ENCODE measurements at places on chromosomes 2 and 18.

DNA sequence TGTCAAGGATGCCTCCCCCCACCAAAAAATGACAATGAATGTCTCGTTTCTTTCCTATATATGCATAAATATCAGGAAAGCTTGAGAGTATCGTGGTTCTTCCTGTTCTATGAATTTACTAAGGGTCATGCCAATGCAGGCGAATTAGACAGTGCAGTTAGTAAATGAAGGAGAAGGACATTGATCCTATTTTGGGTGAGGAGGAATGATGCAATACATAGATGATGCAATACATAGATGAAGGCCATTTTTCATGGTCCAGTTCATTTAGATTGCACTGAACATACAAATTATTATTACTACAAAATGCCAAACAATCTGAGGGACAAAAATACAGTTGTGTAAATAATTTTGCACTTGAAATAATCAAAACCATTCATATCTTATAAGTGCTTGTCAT lies 1265.0 kb downstream of the LRP1B start:
- no peak for DNase-seq

- no peak for DNase-seq
Measured at GRCh38 chr2:235458839-235459273, 35.0 kb upstream of the AGAP1 start.

DNA sequence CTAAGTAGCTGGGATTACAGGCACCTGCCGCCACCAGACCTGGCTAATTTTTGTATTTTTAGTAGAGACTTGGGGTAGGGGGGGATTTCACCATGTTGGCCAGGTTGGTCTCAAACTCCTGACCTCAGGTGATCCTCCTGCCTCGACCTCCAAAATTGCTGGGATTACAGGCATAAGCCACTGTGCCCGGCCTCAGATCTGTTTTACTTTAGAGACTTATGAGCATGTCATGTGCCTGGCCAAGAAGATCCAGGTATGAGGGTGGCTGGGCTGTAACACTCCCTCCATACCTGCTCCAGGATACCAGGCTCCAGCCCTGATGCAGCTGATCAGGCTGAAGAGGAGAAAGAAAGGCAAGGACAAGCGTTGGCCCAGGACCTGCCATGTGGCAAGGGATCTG lies 125.0 kb downstream of the LPIN1 start:
- DNase-seq = no peak

GRCh38 chr2:125837128-125837527 lies 818.8 kb upstream of the GYPC start:
- DNase-seq = no peak

- no peak for DNase-seq
Measured at GRCh38 chr2:192298664-192299063, 103.9 kb upstream of the TMEFF2 start.

DNA sequence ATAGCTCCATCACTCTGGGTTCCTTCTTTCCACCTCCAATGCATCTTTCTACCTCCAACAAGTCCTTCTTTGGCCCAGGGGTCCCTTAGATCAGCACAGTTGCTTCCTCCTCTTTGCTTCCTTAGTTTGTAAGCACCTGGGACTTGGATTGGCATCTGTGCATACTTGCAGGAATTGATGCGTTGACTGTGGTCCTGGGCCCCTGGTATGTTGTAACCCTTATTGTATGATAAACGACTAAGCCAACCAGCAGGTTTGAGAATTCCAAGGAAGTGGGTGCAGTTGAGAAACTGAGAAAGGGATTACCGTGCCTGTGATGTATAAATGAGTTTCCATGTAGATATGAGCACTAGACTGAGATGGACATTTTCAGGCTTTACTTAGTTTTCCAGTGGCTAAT lies 55.9 kb downstream of the ARHGAP28 start:
- no peak for DNase-seq

- no peak for DNase-seq
Measured at GRCh38 chr2:157438863-157439823, 4.7 kb downstream of the CYTIP start.

DNA sequence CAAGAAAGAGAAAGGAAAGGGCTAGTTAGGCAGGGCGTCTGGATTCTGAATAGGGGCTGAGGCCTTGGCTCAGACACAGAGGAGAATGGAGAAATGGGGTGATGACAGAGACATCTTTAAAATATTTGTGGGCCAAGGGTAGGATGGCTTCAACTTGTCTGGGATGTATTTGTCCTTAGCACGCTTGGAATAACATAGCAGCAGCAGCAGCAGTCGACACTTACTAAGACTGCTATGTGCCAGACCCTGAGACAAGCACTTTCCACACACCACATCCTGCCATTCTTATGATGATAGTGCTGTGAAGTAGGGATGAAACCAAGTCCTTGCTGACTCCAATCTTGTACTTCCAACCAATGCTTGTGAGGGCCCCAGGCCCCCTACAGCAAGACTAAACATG lies 2.6 kb downstream of the IL1RL1 start:
- DNase-seq = no peak

DNA sequence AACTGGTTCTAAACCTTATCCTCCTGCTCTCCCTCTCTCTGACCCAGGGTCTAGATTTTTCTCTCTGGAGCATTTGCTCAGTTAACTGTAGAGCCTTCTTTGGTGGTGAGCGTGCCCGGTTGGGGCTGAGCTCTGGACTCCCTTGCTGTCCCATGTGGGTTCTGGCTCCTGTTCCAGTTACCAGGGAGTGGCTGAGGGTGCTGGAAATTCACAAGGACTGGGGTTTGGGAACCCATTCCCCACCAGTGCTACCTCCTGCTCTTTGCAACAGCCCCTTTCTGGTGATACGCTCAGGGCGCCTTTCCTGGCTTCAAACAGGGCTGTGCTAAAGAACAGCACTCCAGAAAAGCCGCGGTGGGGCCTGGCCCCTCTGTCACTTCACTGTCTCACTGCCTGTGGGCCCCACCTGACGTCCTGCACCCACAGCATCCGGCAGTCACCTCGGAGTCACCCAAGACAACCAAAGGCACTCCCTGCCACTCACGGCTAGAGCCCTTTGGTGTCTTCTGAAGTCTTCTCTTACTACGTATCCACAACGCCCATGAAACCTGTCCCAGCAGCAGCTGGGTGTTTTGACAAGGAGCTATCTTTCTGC lies 41.3 kb downstream of the CAPN13 start:
- no peak for DNase-seq

GRCh38 chr2:96866986-96867755 lies 2.7 kb downstream of the SEMA4C start:
- DNase-seq = no peak

- no peak for DNase-seq
Measured at GRCh38 chr18:48134609-48135008, 204.2 kb upstream of the SMAD2 start.

- no peak for DNase-seq
Measured at GRCh38 chr2:32502941-32503340, 124.9 kb upstream of the TTC27 start.

GRCh38 chr2:28704621-28705020 lies 47.0 kb upstream of the PPP1CB start:
- DNase-seq = no peak

GRCh38 chr2:51290725-51291124 lies 258.8 kb upstream of the NRXN1 start:
- DNase-seq = no peak

- DNase-seq = no peak
Measured at GRCh38 chr2:80670763-80671162, 366.2 kb upstream of the LRRTM1 start.

DNA sequence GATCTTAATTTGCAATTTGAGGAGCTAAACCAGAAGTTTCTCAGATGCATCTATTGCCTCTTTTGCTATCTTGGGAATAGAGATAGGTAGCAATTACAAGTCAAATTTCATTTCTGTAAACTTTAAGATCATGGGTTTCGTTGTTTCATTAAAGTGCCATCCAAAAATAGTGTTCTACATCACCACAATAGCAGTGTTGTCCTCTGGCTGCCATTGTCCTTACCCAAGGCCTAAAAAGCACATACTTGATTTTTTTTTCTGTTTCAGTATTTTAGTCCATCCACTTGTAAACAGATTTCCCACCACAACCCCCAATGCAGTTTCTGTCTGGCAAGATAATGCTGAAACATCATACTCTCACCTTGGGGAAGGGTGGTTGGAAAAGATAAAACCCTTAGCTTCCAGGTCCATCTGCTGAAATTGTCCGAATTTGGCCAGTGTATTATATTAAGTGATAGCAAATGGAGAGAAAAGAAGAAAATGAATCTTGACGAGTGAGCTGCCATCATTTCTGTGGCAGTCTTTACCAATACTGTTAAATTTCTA lies 136.2 kb downstream of the LCLAT1 start:
- DNase-seq = no peak

DNA sequence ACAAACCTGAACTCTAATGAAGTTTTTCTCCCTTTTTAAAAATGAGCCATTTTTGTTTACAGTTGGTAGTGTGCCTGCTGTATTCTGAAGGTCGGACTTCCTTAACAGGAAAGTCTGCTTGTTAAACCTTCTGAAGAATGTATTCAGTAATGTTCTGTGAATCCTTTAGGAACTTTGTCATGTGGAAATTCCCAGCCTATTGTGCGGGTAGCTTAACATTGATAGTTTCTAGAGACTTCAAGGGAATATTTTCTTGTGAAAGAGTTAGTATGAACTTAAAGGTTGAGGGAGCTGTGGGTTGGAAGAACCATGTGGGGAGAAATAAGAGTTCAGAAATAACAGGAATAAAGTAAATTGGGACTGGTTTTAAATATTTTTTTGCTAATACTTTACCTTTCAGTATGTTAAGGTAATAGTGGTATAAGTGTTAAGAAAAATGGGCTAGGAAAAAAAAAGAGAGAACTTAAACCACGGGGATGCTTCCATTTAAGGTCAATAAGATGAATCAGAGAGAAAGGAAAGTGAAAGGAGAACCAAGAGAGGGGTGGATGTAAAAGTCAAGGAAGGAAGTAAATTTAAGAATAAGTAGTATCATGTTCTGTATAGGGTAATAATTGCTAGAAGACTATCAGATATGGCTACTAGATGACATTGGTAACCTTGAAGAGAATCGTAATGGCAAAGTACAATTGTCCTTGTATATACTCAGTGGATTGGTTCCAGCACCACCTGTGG lies 90.5 kb downstream of the PMS1 start:
- DNase-seq = no peak

DNA sequence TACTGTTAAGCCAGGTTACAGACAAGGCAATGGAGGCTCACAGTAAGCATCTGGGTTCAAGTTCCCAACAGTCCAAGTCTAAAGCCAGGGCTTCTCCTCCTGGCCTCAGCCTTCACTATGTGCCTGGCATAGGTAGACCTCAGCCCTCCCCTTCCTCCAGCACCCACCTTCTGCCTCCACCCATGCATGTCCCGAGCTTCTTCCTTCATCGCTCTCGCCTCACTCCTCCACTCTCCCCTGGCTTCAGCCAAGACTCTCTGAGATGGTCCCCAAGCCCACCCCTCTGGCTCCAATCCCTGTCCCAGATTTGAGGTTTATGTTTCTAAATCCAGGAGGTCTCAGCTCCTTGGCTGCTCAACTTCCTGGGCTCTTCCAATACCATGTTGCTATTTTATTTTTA lies 26.9 kb downstream of the CENPA start:
- DNase-seq = no peak
